ENCODE measurements at places on chromosomes 3 and 15. TPM values are rescaled to one million over a fixed set of nuclear protein-coding genes. Genes with fewer than 3 reads are reported as not detected.

The WNT7A gene
- total RNA-seq, result 0.07 TPM

The DNAH12 gene
- total RNA-seq, result not detected

The PLSCR1 gene
- 75.2 TPM for total RNA-seq

The MAGEL2 gene
- total RNA-seq, result 1.1 TPM

The ZNF106 gene
- total RNA-seq, result 29.2 TPM

The MYZAP gene
- total RNA-seq, result 0.81 TPM

The KCNMB3 gene
- 0.48 TPM for total RNA-seq

The ANKDD1A gene
- 4.9 TPM for total RNA-seq

The PRSS50 gene
- total RNA-seq, result 0.07 TPM

The ANAPC13 gene
- 49.1 TPM for total RNA-seq

The GOLGA6L9 gene
- total RNA-seq, result 4.0 TPM

The CPN2 gene
- total RNA-seq, result 0.21 TPM

The TGM4 gene
- 0.11 TPM for total RNA-seq

DNA sequence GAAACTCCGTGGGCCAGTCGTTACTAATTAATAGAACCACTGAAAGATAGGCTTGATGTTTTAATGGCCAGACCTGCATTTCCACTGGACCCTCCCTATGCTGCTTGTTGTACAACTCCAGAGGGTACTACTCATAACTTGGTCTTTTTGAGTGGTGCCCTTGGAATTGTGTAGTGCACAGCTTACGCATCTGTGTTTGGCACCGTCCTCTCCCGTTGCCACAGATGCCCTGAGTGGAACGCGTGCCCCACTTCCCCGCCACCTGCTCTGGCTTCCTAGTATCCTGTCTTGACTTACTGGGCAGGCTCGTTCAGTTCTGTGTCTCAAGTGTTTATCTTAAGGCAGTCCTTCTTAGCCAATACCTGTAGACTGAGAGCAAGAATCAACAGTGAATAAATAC, 78.7 kb downstream of the USP13 start:
- DNase-seq, result no peak

DNA sequence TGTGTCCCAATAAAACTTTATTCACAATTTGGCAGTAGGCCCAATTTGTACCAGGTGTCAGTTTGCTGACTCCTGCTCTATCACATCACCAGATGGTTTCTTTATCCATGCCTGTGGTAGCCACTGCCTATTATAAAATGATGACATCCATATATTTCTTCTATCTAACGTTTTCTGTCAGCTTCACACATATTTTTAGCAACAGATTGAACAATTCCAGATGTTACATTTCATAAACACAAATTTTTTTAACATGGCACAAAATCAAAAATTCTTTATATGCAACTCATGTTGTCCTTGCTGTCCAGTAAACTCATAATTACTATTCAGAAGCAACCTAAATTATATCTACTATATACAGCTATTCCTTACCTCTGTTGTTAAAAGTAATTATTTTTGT, 1371.6 kb downstream of the NSUN3 start:
- no peak for DNase-seq

- DNase-seq, result no peak
Observed at GRCh38 chr3:32630266-32630665, 54.7 kb upstream of the CNOT10 start.

- DNase-seq, result peak; percentile 15
Observed at GRCh38 chr15:70586241-70586640, 177.1 kb downstream of the UACA start.

- no peak for DNase-seq
Observed at GRCh38 chr3:169110633-169111032, 552.9 kb downstream of the MECOM start.

DNA sequence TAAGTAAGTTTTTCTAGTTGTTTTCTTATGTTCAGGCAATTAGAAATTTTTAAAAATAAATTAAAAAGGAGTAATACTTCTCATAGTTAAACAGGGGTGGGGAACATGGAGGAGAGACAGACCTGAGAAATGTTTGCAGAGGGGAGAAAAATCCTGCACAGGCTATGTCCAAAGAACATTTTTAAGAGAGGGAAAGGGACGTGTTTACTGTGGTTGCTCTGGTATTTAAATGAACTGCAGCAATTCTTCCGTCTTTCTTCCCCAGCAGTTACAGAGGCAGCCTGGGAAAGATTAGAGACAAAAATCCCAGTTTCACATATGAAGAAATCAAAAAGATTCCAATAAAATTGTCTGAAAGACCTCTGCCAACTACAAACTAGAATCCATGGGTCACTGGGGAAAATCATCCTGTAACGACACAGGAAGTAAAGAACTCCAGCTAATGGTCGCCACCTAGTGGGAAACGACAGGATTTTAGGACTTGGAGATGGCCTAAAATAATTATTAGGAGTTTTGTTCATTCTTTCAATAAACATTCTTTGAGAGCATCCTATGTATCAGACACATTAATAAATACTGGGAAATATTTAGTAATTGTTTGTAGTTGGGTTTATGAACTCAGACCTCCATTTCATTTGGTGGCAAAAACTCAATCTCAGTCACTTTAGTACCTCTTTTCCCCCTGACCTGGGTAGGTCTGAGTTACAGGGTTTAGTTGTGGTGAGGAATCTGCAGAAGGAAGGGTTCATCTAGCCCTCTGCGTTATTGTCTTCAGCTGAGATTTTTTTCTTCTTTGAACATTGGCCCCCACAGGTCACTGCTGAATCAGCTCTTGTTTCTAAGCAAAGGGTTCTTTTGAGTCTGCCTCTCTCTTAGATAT, 69.9 kb upstream of the GOLIM4 start:
- DNase-seq, result peak; percentile 59

GRCh38 chr3:40766396-40766795, 241.6 kb downstream of the ZNF621 start:
- no peak for DNase-seq

DNA sequence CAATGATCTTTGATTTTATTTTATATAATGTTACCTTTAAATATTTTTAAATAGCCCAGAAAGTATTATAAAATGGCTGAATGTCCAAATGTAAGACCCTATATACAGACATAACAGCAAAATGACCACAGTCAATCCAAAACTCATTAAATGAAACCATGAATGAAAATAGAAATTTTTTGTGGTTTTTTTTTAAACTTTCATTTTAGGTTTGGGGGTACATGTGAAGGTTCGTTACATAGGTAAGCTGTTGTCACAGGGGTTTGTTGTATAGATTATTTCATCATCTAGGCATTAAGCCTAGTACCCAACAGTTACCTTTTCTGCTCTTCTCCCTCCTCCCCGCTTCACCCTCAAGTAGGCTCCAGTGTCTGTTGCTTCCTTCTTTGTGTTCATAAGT, 108.8 kb downstream of the FAIM start:
- DNase-seq, result no peak

- no peak for DNase-seq
Observed at GRCh38 chr3:116342499-116342898, 102.8 kb downstream of the LSAMP start.

DNA sequence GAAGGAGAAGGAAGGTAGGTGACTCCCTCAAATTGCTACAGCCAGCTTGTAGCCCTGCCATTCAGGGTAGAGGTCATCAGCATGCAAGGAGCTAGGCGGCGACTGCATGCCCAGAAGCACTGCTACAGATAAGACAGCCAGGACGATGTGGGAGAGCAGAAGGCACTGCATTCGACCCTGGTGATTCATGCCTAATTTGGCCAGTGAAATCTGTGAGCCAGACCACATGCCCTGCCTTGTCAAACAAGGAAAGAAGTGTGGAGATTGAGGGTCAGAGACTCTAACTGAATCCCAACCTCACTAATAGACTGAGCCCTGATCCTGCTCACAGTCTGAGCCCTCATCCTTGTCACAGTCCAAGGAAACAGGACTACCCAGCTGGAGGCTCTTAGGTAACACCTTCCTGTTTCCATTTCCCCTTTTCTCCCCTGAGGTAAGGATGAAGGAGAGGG, 86.6 kb downstream of the LINGO1 start:
- no peak for DNase-seq

- peak; percentile 9 for DNase-seq
Observed at GRCh38 chr3:70392227-70392626, 79.8 kb upstream of the MDFIC2 start.

DNA sequence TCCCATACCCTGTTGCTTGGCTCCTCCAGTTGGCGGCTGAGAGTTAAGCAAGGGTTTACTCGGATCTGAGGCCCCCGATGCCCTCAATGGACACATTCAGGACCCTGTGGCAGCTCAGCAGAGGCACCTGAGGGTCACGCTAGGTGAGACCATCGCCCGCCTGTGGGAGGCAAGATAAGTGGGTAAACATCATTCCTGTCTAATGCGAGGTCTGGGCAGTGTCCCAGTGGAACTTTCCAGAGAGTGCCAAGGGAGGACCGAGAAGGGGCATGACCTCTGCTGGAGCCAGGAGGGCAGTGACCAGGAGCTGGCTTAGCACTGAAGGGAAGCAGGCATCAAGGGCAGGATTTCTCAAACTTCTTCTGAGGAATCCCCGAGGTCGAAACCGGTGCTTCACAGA, 65.4 kb upstream of the SEC61A1 start:
- DNase-seq, result no peak

DNA sequence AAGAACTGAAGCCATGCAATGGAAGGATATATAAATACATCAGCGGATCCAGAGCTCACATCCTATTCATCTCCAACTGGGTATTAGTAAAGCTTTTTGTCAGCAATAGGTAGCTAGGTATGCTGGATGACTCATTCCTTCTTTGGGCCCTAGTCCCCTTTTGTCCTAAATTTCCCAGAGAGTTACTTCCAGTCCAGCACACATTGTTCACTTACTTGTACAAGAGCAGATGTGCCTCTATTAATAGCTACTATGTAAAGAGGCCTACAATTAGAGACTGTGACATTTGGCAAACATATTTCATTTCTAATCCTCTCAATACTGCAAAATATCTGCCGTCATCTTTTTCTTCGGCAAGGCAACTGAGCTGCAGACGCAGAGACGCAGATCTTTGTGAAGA, 1.7 kb upstream of the SLC4A7 start:
- DNase-seq, result no peak

GRCh38 chr15:48632651-48633050, 12.9 kb downstream of the FBN1 start:
- DNase-seq, result no peak

DNA sequence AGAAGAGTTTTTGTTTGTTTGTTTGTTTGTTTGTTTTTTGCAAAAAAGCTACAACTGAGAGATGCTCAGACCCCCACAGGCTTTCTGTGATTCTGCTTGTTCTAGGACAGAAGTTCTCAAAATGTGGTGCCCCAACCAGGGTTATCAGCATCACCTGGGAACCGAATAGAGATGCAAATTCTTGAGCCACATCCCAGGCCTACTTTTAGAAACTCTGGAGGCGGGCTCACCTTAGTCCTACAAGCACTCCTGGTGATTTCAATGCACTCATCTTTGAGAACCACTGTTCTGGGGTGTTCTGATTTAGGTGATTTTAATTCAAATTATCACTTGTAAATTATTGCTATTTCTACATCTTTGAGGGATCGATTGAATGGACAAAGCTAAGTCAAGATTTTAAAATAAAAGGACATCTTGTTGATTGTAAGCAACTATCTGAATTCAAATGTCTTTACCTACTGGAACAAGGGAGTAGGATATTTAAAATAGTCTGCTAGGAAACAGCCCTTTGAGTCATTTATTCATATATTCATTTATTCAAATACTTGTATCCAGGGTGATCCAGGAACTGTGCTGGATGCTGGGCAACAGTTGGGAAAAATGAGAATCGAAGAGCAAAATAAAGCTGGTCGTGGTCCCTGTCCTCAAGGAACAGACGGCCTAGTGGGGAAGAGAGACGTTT, 44.7 kb upstream of the CADPS start:
- peak; percentile 13 for DNase-seq

DNA sequence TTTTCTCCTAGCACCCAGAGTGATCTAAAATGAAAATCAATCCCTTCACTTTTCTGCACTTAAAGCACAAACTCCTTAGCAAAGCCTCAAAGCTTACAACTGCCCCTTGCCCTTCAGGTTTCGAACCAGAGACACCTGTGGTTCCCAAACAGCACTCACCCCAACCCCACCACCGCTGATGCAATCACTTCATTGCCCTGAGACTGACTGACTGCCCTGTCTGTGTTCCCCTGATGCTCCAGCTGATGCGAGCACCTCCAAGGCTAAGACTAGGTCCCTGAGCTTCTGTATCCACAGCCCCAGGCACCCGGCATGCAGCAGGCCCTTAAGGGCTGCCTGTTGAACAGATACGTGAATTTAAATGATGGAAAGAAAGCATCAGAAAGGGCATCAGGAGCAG, 127.3 kb downstream of the ZNF621 start:
- DNase-seq, result no peak

Measured in H7 (cell line).